ENCODE measurements at places on chromosomes 2 and 18.

GRCh38 chr2:226131299-226131784 is 668.3 kb downstream of the IRS1 start:
- no peak for DNase-seq

GRCh38 chr2:188984680-188985079 is 10.5 kb downstream of the COL3A1 start:
- DNase-seq = no peak

GRCh38 chr2:197080578-197081216 is 154.2 kb upstream of the PGAP1 start:
- DNase-seq = no peak

- DNase-seq = no peak
Measured at GRCh38 chr2:113201496-113202304, 27.9 kb downstream of the PSD4 start.

- no peak for DNase-seq
Measured at GRCh38 chr18:75350857-75351256, 76.6 kb downstream of the SMIM21 start.

DNA sequence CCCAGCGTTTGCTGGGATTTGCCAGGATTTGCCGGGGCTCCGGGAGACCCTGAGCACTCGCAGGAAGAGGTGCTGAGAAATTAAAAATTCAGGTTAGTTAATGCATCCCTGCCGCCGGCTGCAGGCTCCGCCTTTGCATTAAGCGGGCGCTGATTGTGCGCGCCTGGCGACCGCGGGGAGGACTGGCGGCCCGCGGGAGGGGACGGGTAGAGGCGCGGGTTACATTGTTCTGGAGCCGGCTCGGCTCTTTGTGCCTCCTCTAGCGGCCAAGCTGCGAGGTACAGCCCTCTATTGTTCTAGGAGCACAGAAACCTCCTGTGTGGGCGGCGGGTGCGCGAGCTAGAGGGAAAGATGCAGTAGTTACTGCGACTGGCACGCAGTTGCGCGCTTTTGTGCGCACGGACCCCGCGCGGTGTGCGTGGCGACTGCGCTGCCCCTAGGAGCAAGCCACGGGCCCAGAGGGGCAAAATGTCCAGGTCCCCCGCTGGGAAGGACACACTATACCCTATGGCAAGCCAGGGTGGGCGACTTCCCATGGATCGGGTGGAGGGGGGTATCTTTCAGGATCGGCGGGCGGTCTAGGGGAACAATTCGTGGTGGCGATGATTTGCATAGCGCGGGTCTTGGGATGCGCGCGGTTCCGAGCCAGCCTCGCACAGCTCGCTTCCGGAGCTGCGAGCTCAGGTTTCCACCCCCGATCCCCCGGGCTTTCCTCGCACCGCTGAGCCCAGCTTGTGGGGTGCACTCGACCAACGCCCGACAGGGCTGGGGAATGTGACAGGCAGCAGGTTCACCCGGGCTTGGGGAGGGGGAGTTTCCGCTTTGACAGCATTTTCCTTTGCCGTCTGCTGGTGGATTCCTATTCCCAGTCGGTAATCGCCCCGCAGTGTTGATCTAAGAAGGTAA is 2.8 kb downstream of the ONECUT2 start:
- DNase-seq = no peak

DNA sequence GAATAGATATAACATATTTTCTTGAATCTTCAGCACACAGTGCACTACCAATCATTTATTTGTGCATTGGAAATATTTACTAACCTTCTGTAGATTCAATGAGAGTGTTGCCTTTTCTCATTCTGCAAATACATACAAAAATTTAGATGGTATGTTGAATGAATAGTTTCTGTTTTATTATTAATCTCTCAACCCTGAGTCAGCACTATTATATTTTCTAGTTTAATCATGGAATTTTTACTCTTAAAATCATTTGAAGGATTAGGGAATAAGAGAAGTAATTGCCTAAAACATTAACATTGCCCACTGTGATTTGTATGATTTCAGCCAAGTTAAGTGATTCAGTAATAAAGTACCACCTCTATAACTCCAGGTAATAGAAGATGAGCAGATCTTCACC is 370.2 kb upstream of the CDH7 start:
- no peak for DNase-seq

GRCh38 chr2:240170354-240170735 is 29.9 kb upstream of the OTOS start:
- DNase-seq = no peak

DNA sequence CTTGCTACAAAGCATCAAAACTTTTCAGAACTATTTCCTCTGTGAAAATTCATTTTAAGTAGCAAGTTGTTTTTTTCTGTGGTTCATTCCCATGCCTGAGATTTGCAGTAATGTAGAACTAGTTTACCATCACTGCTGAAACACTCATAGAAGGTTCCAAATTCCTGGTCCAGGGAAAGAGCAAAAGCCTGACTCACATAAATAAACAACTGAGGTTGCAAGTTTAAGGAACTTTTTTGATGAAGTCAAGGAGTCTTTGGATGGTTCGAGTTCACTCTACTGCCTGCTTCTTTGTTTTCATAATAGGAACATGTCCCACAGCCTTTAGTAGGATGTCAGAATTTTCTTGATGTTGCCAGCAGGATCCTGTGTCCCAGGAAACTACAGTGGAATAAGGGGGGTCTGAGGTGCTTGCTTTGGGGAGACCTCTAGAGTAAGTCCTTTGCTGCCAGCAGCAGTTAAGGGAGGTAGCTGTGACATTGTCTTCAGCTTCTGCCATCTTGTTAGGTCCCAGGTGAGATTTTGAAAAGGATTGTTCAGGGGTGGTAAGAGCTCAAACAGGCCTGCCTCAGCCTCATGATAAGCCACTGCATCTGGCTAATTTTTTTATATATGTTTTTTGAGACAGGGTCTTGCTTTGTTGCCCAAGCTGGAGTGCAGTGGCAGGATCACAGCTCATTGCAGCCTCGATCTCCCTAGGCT is 43.9 kb downstream of the ACSL3 start:
- DNase-seq = no peak

- no peak for DNase-seq
Measured at GRCh38 chr2:102558463-102558862, 60.9 kb upstream of the SLC9A2 start.

DNA sequence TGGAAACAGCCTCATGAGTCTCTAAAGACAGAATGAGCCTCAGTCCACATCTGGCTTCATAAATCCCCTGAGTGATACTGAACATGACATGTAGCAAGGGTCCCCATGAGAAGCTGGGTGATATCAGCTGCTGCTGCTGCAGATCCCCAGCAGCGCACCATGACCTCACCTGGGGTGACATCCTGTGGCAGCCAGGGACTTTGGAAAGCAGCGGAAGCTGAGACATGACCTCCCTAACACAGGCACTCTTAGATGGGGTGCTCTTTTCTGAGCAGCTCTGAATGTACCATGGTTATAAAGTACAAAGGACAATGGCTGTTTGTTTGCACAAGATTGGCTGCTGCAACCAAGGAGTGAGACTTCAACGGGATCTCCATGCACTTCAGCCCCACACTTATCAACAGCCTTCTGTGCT is 74.7 kb upstream of the TMEM200C start:
- no peak for DNase-seq

GRCh38 chr2:11129598-11130449 is 25.4 kb upstream of the SLC66A3 start:
- DNase-seq = peak; percentile 59

- DNase-seq = no peak
Measured at GRCh38 chr2:67309281-67309680, 87.9 kb upstream of the ETAA1 start.

- no peak for DNase-seq
Measured at GRCh38 chr2:178764097-178764496, 43.1 kb downstream of the TTN start.

- no peak for DNase-seq
Measured at GRCh38 chr2:96874198-96874831, 4.4 kb upstream of the SEMA4C start.

DNA sequence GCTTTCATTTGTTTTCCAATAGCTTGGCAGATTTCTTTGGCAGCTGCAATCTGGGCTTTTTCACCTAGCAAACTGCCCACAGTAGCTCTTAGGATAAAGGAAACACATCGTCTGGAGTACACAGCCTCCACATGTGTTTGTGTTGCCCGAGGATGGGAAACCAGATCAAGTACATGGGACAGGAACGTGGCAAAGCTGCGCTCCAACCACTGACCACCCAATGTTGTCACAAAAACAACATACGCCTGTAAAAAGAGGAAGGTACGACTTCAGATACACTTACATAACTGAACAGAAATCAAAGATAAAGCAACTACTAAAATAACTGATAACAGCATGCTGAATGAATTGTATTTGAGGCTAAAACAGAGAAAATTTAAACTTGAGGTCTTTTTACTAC is 15.5 kb downstream of the HEATR5B start:
- no peak for DNase-seq

DNA sequence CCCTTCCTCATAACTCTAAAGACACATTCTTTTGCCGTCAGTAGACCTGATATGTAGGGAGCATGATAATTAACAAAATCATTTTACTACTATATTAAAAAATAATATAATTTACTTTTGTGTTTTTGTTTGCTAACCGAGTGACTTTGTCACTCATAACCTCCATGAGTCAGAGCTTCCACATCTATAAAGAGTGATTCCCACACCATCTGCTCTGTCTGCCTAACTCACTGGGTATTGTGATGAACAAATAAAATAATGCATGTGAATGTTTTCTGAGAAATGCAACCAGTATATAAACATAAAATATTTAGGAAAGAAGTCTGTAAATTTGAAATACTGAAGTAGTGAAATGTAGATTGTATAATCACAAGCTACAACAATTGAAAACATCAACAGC is 123.4 kb upstream of the DSEL start:
- no peak for DNase-seq

DNA sequence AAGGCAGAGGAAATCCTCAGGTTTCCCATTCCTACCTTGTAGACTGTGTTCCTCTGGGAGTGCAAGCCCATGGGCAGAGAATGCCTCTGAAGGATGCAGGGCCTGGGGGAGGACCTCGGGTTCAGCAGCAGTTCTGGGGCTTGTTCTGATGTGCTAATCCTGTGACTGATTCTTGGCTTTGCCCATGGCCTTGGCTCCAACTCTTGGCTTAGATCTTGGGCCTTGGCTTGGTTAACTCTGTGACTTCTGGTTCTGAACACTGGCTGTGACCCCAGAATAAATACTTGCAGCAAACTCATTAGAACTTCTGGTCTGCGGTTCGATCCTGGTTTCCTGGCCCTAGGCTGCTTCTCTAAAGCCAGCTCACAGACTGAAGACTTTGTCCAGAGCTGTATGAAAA is 366.9 kb upstream of the ZEB2 start:
- no peak for DNase-seq

DNA sequence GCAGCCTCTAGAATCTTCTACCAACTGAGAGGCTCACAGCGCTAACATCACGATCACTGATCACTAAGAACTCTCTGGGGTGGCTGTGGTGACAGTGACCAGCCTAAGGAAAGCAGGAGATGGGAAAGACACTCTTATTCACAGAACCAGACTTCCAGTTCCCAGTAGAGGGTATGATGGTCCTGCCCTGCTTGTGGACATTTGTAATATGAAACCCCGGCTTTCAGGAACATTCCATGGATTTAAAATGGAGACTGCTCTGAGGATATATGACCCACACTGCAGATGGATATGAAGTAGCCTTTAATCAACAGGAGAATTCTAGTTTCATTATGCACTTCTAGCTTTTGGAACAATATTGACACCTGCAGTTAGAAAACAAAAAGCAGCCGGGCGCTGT is 131.8 kb downstream of the AFF3 start:
- no peak for DNase-seq

GRCh38 chr2:178143481-178143880 is 31.2 kb downstream of the RBM45 start:
- no peak for DNase-seq

DNA sequence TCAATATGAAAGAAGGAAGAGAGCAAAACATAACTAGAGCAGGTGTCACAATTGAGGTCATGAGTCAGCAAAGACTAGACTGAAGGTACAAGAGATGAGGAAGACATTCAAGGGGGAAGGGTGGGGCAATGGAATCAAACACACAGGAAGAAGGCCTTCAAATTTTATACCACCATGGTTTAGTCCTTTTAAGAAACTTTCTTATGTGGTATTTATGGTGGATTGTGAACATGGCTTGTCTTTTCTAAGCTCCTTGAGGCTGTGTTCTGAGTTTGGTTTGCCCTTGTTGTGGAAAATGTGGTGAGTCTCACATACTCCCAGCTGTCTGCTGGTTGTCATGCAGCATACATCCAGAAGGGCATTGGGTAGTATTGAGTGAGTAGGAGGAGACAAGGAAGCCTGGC is 62.1 kb downstream of the NABP1 start:
- DNase-seq = peak; percentile 7

DNA sequence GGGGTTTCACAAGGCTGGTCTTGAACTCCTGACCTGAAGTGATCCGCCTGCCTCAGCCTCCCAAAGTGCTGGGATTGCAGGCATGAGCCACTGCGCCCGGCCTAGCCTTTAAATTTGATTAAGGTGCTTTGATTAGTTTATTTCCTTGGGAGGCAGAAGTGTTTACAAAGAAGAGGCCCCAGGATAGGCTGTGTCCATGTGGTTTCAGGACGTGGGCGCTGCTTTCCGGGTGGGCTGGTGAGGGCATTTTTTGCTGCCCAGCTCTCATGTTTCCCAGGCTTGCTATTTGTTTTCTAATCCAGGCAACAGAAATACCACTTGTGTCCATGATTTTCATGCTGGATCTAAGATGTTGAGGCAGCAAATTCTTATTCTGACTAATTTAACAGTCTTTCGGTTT is 124.2 kb downstream of the SH3RF3 start:
- no peak for DNase-seq

- no peak for DNase-seq
Measured at GRCh38 chr2:95240091-95240490, 32.8 kb downstream of the ZNF892 start.

DNA sequence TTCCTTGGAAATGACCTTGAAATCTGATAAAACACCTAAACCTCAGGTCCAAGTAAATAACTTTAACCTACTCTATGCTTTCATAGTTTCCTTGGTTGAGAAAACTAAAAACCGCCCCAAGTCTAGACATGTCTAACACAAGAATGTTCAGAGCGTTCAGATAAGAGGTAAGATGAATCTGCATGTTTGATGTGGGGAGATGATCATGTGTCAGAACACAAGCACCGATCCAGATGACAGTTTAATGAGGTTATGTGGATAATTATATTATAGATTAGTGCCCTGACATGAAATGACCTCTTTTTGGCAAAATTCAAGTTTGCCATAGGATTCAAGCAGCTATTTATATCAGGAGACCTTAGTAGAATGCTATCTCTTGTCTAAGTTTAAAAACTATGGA is 729.8 kb upstream of the SOX11 start:
- no peak for DNase-seq
